ENCODE measurements at places on chromosomes 6 and 20.

GRCh38 chr6:15553031-15553430 is 109.8 kb downstream of the DTNBP1 start:
- DNase-seq = no peak

GRCh38 chr6:7891078-7891872 is 19.3 kb downstream of the TXNDC5 start:
- no peak for DNase-seq

DNA sequence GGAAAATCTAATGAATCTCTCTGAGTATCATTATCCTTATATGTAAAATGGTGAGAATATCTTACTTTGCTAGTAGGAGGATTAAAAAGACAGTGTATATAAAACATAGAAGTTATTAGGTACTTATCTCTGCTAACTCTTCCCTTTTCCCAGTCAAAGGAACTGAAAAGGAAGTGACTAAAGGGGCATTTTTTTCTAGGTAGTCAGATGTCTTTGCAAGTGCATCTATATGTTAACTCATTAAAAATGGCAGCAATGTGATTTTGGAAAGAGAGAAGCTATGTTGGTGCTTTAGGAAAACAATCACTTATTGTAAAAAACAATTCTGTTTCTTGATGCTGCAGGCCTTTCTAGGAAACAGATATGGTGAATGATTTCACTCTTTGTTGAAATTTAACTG is 180.9 kb downstream of the SAMD5 start:
- DNase-seq = no peak

- peak; percentile 20 for DNase-seq
These were observed 347.6 kb upstream of the MMS22L start for GRCh38 chr6:97630604-97631003.

- no peak for DNase-seq
These were observed 58.4 kb downstream of the NOX3 start for GRCh38 chr6:155397172-155397705.

GRCh38 chr6:150636808-150637207 is 37.1 kb downstream of the PLEKHG1 start:
- DNase-seq = no peak

- no peak for DNase-seq
These were observed 33.4 kb downstream of the MTRES1 start for GRCh38 chr6:107061125-107062020.

- no peak for DNase-seq
These were observed 63.8 kb upstream of the CD83 start for GRCh38 chr6:14053811-14054210.

DNA sequence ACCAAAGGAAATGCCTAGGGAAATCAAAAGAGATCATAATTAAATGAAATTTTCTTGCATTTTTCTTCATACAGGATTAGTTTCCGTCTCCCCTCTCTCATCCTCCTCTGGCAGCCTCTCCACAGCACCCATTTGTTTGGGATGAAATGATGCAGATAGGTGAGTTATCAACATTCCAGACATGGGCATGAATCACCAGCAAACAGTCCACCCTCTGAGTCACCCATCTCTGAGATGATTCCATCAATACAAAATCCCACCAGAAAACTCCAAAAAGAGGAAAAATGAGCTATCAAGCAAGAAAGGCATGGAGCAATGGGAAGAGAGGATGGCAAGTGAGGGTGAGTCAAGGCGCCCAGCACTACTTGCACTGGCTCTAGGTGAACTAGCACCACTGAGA is 11.4 kb downstream of the MC3R start:
- no peak for DNase-seq

DNA sequence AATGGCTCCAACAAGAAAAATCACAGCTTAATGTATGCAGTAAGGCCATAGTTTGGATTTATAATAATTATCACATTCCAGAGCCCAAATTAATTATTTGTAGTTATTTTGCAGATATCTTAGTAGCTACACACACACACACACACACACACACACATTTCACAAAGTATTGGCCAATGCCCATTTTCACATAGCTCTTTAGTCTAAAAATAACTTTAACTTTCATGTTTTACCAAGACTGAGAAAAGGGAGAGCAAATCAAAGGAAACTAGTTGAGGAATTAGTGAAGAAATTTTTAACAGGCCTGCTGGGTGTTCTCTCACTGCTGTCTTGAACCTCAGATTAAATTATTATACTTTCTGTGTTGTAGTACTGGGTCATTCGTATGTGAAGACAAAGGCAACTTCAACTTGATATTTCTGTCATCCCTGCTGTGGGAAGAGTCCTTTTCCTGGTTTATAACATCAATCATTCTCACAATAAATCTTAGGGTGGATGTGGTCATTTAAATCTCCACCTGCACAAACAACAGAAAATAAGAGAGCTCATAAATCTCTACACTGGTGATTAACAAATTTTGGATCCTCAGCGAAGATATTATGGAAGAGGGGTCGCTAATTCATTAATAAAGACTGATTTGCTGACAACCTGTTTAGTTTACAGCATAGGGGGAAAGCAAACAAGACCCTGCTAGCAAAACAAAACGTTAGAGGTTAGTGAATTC is 1.6 kb upstream of the TCF21 start:
- DNase-seq = no peak

DNA sequence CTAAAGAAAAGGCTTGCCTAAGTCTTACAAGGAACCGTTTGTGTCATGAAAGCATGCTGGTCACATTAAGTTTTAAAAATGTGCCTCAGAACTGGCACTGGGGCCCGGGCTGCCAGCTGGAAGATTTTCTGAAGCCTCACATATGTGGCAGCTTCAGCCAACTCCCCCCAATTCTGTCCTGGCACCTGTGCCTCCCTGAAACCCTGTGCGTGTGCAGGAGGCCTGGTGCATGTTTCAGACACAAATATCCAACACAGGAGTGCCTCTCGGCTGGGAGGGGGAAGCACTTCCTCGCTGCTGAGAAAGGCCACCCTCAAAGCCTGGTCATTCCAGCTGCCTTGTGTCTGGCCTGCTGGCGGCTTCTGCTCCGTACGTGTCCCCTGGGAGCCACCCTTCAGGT is 188.5 kb upstream of the SNX9 start:
- no peak for DNase-seq

DNA sequence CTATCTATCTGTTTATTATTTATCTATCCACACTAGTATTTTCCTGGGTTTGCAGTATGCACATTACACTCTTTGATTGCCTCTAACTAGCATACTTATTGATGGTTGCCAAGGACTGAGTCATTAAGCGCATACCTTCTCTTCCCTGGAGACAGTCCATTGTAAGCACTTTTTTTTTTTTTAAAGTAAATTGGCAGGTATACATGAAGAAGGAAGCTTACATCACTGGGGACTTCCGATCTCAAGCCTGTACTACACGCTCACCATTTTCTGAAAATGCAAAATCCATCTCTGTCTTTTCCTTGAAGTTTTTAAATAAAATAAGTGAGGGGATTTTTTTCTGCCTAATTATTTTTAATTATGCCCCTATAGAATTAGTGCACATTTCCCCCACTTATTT is 63.5 kb downstream of the HMGN3 start:
- DNase-seq = peak; percentile 73

- DNase-seq = peak; percentile 93
These were observed at the start of gene AKIRIN2 for GRCh38 chr6:87701676-87702588. Gene AKIRIN2 (minus strand): TSS chr6:87702233. CDS start chr6:87701684, 549 bp downstream.

- DNase-seq = no peak
These were observed 41.4 kb upstream of the ARID1B start for GRCh38 chr6:156735751-156736150.

DNA sequence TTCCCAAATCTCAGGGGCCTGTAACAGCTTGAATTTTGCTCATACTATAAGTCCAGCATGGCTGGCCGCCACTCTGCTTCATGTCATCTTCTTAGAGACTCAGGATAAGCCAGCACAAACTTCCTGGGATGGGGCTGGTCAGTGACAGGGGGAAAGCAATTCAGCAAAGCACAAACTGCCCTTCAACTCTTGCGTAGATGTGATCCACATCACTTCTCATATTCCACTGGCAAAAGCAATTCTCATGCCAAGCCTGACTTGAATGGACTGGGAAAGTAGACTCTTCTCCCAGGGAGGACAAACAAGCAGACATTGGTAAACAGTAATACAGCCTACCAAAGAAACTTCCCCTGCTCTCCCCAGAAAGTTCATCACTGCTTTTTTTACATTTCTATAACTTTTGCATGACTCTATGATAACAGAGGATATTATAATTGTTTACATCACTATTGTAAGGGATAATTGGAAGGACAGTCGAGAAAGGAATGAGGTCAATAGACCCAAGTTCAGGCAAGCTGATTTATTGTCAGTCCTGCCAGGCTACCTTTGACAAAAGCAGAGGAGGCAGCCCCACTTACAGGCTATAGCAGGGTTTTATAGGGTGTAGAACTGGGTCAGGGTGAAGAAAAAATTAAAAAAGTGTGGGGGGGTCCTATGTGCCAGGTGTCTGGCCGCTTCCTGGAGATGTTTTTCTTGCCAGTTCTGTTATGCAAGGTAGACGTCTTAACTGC is 37.4 kb downstream of the RBM24 start:
- DNase-seq = no peak

GRCh38 chr6:138225953-138226352 is 7.7 kb upstream of the PBOV1 start:
- DNase-seq = no peak

DNA sequence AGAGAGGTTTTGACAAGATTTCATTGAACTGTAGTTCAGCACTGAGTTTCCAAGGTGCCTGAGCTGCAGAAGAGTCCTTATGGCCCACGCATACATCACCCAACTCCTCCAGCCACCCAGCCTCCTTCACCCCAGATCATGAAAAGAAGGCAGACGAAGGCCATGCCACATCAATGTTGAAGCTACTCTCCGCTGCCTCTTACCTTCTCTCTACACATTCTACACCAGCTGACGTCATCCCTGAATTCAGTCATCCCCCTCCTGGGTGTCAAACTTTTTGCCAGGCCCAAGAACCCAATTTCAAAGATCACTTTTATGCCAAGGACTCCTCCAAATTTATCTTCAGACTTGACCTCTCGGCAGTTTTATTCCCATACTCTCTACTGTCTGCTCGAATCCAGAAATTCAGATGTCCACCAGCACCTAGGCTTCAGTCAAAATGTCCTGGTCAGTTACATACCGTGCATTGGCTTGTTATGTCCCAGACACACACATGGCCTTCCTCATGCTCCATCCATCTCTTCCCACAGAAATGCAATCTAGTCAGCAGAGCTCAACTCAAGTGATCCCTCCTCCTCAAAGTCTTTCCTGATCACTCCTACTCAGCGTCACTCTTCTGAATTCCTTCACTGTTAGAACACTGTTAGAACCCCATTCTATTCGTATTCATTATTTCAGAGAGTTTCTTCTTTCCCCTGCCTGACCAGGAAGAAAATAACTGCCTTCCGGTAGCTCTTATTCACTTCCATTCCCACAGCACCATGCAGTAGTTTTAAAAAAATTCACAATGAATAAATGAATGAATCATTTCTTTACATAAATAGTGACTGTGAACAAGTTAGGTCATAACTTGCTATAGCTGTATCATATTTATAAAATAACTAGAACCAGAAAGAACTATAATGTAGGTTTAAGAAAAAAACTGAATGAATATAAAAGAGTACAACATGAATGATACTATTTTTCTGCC is 11.5 kb downstream of the ATXN1 start:
- no peak for DNase-seq

DNA sequence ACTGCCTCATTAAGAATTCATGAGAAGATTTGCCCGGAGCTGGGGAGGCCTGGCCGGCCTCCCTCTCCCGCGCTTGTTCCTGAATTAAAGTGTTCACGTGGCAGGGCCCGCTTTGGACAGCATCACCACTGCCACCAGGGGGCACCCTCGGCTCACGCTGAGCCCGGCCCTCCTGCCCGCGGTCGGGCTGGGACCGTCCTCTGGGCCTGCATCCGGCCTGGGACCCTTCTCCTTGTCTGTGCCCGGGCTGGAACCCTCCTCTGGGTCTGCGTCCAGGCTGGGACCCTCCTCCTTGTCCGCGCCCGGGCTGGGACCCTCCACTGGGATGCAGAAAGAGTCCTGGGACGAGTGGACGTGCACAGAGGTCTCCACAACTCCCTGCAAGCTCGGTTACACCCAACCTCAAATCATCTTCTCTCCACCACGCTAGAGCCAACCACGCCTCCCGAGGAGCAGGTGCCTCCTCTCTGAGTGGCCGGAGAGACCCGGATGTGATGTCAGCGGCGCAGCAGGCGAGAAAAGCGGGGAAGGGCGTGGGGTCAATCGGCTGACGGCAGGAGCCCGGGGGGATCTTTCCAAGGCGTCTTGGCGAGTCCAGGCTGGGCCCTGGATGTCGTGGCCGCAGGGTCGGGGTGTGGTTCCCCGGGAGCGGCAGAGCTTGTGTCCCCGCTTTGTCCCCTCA is 50.9 kb upstream of the DACT2 start:
- no peak for DNase-seq

GRCh38 chr6:2179950-2180349 is 65.5 kb downstream of the GMDS start:
- DNase-seq = no peak

- DNase-seq = no peak
These were observed 242.5 kb downstream of the TTLL2 start for GRCh38 chr6:167567142-167568033.

GRCh38 chr6:127267646-127268625 is 1.3 kb downstream of the RNF146 start:
- no peak for DNase-seq

- peak; percentile 99 for DNase-seq
These were observed 11.5 kb downstream of the PMEPA1 start for GRCh38 chr20:57698116-57698866.

- no peak for DNase-seq
These were observed 8.8 kb downstream of the CD109 start for GRCh38 chr6:73704798-73705197.

- no peak for DNase-seq
These were observed 272.7 kb upstream of the MAP3K7 start for GRCh38 chr6:90859612-90860011.

- DNase-seq = no peak
These were observed 20.1 kb downstream of the HLA-DMB start for GRCh38 chr6:32920715-32921114.

GRCh38 chr6:170147832-170148708 is 142.8 kb downstream of the DLL1 start:
- DNase-seq = no peak

DNA sequence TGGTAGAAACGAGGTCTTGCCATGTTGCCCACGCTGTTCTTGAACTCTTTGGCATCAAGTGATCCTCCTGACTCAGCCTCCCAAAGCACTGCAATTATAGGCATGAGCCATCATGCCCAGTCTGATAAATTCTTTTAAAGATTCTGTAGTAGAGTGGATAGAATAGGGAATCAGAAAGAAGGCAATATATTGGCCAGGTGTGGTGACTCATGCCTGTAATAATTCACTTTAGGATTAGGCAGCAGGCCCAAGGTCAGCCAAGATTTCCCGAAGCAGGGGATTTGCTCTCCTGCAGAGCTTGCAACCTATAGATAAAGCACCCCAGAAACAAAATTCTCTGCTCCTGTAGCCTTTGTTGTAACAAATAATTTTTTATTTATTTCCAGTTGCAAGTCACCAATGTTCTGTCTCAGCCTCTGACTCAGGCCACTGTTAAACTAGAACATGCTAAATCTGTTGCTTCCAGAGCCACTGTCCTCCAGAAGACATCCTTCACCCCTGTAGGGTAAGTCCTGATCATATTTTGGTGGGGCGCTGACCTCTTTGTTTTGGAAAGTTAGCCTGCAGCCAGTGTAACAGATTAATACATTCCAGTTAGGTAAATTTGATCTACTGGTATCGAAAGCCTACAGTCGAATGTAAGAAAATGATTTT is 30.4 kb upstream of the MROH8 start:
- no peak for DNase-seq

GRCh38 chr6:141675957-141676356 is 456.8 kb upstream of the GJE1 start:
- no peak for DNase-seq

- DNase-seq = peak; percentile 58
These were observed 78.5 kb upstream of the FRMD1 start for GRCh38 chr6:168157272-168158212.

- DNase-seq = no peak
These were observed 549.4 kb downstream of the COL12A1 start for GRCh38 chr6:74656453-74656852.
